ENCODE measurements at places on chromosomes 6 and 20.
A peak's percentile ranks its signal among the peaks of the same experiment; 100 is the strongest.

- DNase-seq, result no peak
These were observed 33.3 kb downstream of the GSTA3 start for GRCh38 chr6:52876056-52876787.

GRCh38 chr20:21714297-21715192, 9.1 kb downstream of the PAX1 start:
- DNase-seq, result peak; percentile 31

DNA sequence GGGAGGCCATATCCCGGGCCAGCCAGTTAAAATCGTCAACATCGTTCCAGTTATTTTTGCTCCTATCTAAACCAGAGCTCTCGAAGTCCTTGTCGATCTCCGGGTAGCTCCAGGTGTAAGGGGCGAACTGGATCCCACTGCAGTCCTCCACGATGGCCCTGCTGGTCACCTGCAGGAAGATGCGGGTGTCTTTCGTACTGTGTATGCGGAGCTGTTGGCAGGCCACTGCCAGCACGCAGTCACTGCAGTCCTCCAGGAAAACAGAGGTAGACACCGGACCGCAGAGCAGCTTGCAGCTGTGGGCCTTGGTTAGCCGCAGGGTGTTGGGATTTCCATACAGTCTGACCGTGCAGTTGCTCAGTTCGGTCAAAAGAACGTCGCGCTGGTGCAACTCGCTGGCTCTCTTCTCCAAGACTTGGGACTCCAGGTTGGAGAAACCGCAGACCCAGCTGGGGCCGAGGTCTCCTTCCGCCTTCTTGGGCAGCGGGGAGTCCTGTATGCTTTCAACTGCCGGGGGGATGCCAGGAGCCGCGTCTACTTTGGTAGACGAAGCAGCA, 742 bp downstream of the TBCC start:
- DNase-seq, result no peak

DNA sequence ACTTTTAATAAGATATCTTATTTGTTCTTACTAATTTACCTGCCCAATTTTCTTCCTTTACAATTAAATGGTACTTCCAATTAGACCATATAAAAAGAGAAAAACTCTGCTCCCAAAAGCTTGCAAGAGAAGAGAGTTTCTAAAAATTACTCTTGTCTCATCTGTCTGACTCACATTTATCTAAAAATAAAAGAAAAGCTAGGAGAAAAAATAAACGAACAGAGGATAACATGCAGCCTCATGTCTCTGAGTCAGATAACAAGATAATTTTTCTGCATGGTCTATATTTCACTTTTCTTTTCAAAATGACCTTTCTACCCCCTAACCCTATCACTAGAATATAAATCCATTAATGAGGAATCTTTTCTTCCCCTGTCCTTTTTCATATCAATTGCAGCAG, 127.2 kb upstream of the TCF21 start:
- DNase-seq, result no peak

- no peak for DNase-seq
These were observed 19.8 kb downstream of the DACT2 start for GRCh38 chr6:168299541-168300511.

- DNase-seq, result no peak
These were observed 77.1 kb upstream of the FRMD1 start for GRCh38 chr6:168155821-168156741.

- no peak for DNase-seq
These were observed 112.1 kb upstream of the THBS2 start for GRCh38 chr6:169365567-169366257.

DNA sequence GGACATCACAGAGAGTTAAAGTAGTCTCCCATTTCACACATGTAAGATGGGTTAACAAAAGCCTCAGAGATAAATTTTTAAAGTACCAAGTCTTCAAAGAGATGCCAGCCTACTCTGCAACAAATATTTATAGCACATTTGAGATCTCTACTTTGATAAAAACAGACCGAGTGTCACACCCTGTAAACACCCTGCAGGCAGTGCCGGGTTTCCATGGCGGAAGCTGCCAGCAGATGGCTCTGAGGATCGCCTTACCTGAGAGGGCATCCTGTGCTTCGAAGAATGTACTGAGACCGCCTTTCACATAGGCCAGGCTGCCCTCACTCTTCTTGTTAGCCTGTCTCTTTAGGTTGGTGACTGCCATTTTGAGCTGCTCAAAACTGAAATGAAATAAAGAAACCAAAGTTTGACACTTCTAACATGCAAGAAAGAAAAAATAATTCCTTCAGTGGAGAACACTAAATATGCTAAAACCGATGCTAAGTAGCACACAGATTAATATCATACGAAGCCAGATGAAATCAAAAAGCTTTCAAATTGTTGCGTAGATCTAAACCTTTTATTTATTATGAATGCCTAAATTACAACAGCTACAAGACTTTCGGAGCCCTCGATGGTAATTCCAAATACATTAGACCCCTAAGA, 39.3 kb downstream of the HUS1B start:
- no peak for DNase-seq

Data from nephron progenitor cell (in vitro differentiated cells).